ENCODE measurements at places on chromosomes 4 and X. TPM values are rescaled to one million over a fixed set of nuclear protein-coding genes. Genes with fewer than 3 reads are reported as not detected.
A peak's percentile ranks its signal among the peaks of the same experiment; 100 is the strongest.

DNA sequence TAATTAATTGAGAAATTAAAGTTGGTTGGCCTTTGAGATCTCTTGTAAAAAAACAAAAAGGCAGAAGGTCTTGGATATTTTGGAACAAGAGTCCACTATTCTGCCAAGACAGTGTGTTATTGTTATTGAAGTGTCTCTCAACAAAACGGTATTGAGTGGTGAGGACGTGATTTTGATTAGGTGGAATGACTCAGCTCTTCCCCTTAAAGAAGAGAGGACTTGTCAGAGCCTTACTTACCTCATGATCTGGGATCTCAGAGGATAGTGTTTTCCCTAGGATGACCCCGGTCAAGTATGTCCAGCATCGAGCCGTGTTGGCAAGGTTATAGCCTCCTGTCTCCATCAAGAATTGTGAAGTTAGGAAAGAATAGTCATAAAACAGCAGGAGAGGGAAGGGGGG is 110.9 kb downstream of the HDAC8 start:
- no peak for DNase-seq

ALAS2 gene
- not detected for total RNA-seq

PDZD4 gene
- 0.89 TPM for total RNA-seq

ERVMER34-1 gene
- under 0.01 TPM for total RNA-seq

- DNase-seq, result no peak
These were observed 67.7 kb upstream of the HS3ST1 start for GRCh38 chr4:11496351-11496829.

DNA sequence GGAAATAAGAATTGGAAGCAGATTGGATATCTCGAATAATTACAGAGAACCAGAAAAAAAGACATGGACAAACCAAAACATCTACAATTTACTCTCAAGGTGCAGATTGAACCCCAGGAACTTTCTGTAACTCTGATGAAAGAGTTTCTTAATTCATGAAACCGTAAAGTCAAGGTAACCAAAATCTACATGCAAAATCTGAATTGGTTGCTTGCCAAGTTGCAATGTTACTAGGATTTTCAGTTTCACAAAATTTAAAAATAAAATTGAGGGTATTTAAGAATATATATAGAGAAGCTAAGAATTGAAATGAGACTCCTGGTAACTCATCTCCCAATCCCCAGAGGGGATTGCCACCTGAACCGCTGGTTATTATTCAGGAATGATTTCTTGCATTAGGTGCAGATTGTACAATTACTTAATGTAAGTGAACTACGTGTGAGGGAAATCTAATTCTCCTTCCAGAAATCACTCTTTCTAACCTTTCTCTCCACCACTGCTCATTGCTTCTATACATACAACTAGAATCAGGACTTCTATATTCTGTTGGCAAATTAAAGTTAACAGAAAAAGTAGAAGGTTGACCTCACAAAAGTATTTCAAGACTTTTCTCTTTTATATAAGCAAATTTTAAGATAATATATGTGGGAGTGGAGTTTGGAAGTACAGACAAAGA is 221.5 kb upstream of the NDST4 start:
- no peak for DNase-seq

- DNase-seq, result peak; percentile 38
These were observed 14.5 kb downstream of the WDFY3 start for GRCh38 chr4:84952004-84952403.

DNA sequence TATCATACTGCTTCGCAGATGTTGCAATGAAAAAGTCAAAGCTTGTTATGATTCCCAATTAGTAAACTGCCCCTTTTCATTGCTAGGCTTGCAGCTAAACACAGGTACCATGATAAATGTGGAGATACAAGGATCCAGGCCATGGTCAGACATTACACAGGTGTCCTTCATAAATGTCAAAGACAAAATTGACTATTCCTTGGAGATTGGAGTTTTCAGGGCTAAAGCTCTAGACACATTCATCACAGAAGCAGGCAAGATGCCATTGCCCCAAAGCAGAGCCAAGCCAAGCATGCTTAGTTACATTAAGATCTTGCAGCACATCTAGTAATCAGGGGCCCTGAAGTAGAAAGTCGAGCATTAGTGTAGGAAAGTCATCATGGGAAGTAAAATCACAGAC is 111.3 kb upstream of the INTU start:
- no peak for DNase-seq

DNA sequence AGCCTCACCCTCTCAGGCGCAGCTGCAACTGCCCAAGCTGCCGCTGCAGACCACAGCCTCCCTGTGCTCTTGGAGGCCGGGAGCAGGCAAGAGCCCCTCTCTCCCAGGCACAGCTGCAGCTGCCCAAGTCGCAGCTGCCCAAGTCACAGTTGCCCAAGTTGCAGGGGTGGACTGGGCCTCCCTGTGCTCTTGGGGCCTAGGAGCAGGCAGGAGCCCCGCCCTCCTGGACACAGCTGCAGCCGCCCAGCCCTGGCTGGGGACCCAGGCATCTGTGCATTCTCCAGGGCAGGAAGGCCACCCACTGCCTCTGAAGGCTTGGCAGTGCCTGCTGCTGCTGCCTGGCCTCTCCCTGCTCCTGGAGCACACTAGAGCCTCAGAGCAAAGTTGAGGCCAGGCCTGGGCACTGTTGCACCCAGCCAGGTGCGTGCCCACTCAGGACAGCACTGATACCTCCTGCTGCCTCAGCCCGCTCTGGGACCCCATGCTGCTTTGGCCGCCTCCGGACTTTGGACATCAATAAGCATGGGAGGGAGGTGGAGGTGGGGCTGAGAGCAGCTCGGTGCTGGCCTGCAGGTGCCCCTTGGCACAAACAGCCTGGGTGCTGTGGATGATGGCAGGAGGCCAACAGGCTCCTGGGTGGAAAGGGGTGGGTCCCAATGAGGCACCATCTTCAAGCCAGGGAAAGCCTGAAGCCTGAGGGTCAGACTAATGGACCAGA is 247.5 kb downstream of the PDGFC start:
- DNase-seq, result no peak

- DNase-seq, result no peak
These were observed 29.6 kb upstream of the SPON2 start for GRCh38 chr4:1201851-1202525.

HTR2C gene
- total RNA-seq, result not detected

GIMD1 gene
- not detected for total RNA-seq

DNA sequence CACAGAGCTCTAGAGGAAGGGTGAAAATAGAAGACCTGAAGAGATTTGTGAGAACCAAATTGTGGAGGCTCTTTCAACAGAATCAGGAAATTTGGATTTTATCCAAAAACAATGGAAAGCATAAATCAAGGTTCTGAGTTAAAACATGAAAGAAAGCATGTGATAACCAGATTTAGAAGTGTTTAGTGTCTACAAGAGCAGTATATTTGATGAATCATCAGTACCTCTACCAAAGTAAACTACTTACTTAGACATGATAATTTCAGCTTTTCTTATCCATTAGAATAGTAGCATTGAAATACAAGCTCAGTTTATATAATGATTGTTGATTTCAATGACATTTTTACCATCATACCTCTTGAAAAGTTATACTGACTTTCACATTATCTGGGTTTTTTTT is 25.9 kb upstream of the INTU start:
- no peak for DNase-seq

GRCh38 chrX:130120321-130120731 is 10.0 kb upstream of the ELF4 start:
- no peak for DNase-seq

ERAS gene
- not detected for total RNA-seq

DNA sequence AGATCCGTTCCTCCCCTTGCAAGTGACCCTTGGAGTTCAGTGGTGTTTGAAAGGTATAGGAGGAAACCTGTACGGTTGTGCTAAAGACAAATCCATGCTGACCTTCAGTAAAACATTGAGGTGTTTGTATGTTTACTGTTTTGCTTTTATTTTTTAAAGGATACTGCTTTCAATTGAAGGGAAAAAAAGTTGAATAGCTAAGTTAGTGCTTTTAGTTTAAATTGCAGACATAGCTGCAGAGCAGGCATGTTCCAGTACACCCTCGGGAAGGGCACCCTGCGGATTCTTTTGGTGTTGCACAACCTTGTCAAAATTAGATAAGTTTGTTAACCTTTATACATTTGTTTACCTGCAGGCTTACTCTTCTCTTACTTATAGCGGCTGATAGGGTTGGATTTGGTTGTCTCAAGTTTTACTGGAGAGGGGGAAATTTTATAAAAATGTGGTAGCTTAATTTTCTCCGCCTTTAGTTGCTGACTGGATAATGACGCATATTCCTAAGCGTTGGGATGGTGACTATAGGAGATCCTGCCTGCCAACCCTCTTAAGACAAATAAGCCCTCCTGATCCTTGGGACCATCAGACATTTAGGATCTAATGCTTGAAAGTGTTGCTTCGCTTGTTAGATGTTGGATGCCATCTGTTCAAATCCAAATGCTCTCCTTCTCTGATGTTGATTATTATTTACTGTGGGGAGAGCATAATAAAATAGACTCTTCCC is 2.0 kb downstream of the RAPGEF2 start:
- no peak for DNase-seq

- DNase-seq, result peak; percentile 45
These were observed 112.1 kb upstream of the DDIT4L start for GRCh38 chr4:100302061-100303026.

GRCh38 chr4:8546766-8547107 is 33.5 kb upstream of the GPR78 start:
- DNase-seq, result no peak

- no peak for DNase-seq
These were observed 428.4 kb upstream of the INTU start for GRCh38 chr4:127204322-127204721.

DNA sequence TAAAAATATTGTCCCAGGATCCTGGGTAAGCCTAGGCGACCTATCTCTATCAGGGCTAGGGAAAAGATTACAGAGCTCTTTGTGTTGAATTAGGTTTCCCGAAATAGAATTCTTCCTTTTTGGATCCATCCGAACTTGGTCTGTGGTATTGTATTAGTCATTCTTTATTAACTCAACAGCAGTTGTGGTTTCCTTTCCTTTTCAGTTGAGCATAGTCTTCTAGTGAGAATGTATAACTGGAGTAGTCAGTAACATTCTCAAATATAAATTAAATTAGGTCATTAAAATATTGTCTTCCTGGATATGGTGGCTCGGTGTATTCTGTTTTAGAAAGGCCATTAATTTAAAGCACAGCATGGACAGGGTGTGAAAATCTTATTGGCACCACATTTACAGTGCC is 520.4 kb downstream of the NLGN4X start:
- no peak for DNase-seq

NBDY gene
- 4.6 TPM for total RNA-seq

DNA sequence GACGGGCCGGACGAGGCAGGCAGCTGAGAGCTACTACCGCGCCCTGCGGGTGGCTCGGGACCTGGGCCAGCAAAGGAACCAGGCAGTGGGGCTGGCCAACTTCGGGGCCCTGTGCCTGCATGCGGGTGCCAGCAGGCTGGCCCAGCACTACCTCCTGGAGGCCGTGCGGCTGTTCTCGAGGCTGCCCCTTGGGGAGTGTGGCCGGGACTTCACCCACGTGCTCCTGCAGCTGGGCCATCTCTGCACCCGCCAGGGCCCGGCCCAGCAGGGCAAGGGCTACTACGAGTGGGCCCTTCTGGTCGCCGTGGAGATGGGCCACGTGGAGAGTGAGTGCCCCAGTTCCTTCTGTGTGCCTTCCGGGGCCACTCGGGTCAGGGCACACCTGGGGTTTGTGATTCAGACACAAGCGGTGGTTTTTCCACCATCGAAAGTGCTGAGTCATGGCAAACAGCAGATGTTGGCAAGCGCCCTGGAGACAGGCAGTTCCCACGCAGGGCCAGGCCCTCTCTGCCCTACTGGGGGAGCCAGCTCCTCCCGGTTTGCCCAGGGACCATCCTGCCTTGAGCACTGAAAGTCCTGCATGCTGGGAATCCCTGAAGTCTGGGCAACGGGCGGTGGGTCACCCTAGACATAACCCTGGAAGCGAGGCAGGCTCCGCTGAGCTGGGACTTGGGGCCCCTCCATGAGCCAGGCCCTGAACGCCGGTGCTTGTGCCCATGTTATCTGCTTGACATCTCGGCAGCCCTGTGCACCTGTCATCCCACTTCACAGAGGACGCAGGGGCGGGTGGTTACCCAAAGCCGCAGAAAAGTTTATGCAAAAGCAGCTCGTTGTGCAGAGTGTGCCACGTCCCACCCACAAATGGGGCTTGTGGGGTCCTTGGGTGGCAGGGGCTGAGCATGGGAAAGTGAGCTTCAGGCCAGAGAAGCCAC is 29.5 kb downstream of the SH3TC1 start:
- DNase-seq, result peak; percentile 95

CPE gene
- 0.89 TPM for total RNA-seq

AFAP1 gene
- 19.3 TPM for total RNA-seq

- DNase-seq, result no peak
These were observed 85.5 kb downstream of the TACR3 start for GRCh38 chr4:103634236-103634635.

MAGEC2 gene
- total RNA-seq, result not detected

SERPINA7 gene
- total RNA-seq, result not detected

- DNase-seq, result peak; percentile 22
These were observed 92.3 kb downstream of the SPRY1 start for GRCh38 chr4:123488916-123489315.

GRCh38 chrX:44890247-44890646 is 17.3 kb downstream of the KDM6A start:
- DNase-seq, result peak; percentile 60

SGCB gene
- total RNA-seq, result 9.4 TPM

DNA sequence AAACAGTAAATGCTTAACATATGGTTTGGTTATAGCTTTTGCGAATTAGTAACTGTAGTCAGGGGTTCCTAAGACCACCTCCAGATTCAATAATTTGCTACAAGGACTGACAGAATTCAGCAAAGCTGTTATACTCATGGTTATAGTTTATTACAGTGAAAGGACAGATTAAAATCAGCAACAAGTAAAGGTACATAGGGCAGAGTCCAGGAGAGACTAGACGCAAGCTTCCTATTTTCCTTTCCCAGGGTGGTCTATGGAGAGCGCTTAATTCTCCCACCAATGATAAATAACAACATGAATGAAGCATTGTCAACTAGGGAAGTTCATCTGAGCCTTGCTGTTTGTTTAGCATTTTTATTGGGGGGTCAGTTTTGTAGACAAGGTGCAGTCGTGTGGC is 5.9 kb downstream of the NSUN7 start:
- no peak for DNase-seq

- DNase-seq, result no peak
These were observed 156.6 kb downstream of the GRIA3 start for GRCh38 chrX:123340696-123341095.

CLIC2 gene
- 11.2 TPM for total RNA-seq

- DNase-seq, result no peak
These were observed 17.5 kb downstream of the VCX3A start for GRCh38 chrX:6517376-6517775.

DNA sequence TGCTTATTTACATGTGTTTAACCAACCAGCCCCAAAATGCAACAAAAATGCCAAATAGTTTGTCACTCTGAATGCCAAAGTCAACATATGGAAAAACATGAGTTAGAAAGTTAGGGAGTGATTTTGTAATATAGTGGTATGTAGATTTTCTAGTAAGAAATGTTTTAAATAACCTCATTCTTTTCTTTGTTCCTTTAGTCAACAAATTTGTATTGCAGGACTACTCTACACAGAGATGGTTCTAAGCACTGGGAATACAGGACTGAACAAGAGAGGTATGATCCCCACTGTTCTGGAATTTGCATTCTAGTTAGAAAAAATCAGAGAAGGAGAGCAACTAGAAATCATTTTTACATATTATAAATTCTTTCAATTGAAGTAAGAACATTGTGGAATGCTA is 218.8 kb upstream of the ANXA10 start:
- no peak for DNase-seq
